ENCODE measurements at places on chromosomes 12 and 14.

DNA sequence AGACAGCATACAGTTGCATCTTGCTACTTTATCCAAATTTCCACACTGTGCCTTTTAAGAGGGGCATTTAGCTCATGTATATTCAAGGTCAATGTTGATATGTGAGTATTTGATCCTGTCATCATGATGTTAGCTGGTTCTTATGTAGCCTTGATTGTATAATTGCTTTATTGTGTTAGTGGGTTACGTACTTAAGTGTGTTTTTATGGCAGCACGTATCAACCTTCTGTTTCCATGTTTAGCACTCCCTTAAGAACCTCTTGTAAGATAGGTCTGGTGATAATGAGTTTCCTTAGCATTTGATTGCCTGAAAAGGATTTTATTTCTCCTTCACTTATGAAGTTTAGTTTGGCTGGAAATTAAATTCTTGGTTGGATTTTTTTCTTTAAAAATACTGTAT lies 445.2 kb downstream of the NAV3 start:
- no peak for DNase-seq

DNA sequence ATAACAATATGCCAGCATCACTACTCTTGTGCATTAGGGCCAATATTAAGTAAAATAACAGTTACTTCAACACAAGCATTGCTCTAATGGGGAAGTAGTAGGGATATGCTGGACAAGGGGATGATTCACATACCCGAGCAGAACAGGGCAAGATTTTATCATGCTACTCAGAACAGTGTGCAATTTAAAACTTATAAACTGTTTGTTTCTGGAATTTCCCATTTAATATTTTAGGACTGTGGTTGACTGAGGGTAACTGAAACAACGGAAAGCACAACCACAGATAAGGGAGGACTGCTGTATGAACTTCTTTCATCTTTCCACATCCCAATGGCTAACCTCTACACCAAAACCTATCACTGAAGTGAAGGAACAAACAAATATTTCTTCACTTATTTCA lies 36.8 kb downstream of the SARNP start:
- DNase-seq, result no peak

GRCh38 chr14:93262446-93262845 lies 55.4 kb downstream of the UBR7 start:
- DNase-seq, result no peak

DNA sequence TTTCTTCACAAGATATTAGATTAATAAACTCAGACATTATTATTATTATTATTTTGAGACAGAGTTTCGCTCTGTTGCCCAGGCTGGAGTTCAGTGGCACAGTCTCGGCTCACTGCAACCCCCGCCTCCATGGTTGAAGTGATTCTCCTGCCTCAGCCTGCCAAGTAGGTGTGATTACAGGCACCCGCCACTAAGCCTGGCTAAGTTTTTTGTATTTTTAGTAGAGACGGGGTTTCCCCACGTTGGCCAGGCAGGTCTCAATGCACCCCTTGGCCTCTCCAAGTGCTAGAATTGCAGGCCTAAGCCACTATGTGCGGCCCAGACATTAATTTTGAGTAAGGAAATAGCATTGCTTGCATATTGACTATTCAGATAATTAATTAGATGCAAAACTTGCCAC lies 554.9 kb upstream of the LRFN5 start:
- no peak for DNase-seq

DNA sequence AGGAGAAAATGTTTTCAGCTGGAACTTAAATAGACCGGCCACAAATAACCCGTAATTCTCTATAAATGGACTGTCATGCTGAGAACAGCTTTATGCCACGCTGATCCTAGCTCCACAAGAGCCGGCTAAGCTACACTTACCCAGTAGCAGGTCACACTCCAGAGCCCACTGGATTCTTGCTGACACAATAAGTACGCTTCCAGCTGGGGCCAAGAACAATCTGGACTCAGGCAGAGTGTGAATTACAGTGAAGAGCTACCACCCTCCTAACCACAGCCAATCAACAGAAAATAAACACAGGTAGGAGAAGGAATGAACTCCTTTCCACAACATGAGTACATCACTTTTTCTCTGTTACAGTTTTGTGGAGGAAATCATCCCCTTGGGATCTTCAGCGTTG lies 531.3 kb downstream of the GALC start:
- DNase-seq, result no peak

DNA sequence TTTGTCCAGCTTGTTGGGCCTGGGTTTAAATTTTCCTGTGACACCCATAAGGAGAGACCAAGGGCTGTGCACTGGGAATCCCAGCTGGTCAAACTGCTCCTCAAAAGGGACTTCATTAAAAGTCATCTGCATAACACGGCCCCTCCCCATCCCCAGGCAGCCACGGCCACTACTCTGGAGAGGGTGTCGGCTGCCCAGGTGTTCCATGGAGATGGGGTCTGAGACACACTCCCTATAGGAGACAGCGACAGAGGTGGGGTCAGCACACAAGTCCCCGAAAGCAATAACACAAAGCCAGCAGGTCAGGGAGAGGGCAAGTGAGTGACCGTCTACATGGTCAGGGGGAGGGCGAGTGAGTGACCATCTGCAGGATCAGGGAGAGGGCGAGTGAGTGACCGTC lies 75.6 kb upstream of the BCL11B start:
- DNase-seq, result no peak

GRCh38 chr12:95633049-95633731 lies 81.9 kb upstream of the USP44 start:
- no peak for DNase-seq

DNA sequence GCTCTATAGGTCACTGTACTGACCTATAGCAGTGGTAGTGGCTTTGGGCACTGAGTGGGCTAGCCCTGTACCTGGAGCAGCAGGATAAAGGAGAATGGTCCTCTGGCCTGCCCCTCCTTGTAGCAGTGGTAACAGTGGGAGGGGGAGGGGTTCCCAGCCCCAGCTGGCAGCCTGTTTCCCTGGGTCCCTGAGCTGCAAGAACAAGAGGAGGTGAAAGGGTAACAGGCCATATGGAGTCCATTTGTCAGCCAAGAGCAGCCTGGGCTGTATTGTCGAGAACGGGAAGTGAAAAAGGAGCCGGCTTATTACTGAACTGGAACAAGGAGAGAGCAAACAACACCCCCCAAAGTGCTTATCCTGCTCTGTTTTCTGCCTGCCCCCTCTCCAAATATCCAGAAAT lies 73.8 kb upstream of the SRSF5 start:
- no peak for DNase-seq

DNA sequence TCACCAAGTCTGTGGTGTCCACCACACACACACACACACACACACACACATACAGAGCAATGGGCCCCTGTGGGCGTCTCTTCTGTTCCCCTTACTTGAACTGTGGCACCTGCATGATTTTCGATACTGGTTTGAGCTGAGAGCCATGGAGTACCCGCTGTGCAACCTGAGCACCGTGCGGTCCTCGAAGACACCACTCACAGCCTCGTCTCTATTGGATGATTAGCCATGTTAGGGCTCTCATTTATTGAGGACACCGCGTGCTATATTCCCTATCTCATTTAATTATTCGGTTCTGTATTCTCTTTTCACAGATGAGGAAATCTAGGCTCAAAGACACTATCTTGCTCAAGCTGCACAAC lies 623 bp upstream of the C14orf132 start:
- no peak for DNase-seq

DNA sequence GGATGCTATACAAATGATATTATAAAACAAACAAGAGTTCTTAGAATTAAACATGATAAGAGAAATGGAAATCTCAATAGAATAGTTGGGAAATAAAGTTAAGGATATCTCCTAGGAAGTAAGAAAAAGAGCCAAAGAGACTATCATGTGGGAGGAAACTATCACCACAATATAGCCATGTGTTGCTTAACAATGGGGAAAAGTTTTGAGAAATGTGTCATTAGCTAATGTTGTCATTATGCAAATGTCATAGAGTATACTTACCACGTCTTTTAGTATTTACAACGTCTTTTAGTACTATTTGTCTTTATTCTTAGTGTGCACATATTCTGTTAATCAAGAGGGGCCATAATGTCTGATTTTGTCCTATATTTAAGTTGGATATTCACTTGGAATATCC lies 58.7 kb downstream of the ZNF641 start:
- no peak for DNase-seq

Measured in NCI-H774 (cell line).